ENCODE measurements at places on chromosomes 3 and 15.

GRCh38 chr15:85760531-85761371, 34.0 kb downstream of the KLHL25 start:
- no peak for DNase-seq

- DNase-seq, result no peak
These were observed 107.4 kb downstream of the NR1D2 start for GRCh38 chr3:24052446-24052845.

DNA sequence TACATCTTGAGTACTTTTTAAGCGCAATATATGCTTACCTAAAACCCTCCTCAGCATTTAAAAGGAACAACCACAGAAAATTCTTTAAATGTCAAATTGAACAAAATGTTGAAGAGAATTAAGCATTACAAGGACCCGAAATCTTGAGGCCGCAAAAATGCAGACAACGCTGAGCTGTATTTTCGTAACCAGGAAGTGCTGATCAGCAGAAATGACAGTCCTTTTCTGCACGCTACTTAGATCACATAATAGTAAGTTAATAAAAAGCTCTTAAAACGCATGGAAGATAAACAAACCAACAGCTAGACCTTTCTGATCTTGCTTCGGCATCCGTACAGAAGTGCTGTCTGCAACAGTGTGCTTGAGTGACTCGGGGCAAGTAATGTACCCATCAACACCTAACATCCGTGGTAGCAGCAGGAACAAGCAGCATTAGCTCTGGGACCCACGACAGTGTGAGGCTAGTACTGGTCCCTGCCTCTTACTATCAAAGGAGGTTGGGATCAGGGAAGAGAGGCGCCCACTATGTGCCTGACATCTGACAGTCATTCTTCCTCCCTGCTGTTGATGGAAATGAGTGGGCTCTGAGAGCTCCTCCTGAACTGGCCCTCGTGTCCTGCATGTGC, 1.8 kb upstream of the SSUH2 start:
- DNase-seq, result no peak

- no peak for DNase-seq
These were observed 28.9 kb upstream of the DRD3 start for GRCh38 chr3:114207768-114208167.

Measured in inflammatory macrophage treated with lipopolysaccharide for 1 hour (primary cell).